ENCODE measurements at places on chromosomes 3 and 15.

- DNase-seq: no peak
These were observed 84.3 kb downstream of the ADAMTS7 start for GRCh38 chr15:78726870-78727551.

DNA sequence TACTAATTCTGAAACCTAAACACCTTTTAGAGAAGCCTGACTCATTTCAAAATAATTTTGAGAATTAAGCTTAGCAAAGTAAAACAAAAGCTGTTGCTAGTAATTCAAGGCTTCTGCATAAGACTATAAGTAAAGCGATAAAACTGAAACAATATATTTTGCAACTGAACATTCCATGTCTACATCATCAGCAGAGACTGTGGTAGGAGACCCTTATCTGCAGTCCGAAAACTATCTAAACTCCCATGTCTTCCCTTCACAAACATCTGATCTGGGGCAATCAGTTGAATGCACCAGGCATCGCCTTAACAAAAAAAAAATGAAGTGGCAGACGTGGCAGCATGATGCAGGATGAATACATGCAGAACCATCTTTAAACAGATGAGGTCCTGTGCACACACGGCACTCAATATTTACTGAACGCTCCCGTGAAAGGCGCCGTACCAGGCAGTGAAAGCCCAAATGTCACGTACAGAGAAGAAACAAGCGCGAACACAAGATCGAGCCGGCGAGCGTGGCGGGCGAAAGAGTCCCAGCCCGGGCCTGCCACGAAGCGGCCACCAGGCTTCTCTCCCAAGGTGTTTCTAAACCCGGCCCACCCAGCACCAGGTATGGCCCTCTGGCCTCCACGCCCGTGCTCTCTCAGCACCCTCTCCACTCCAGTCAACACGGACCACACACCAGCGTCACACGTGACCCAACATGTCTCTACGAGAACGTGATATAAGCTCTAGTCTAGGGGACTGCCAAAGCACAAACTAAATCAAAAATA lies 63.0 kb downstream of the CHSY1 start:
- no peak for DNase-seq

DNA sequence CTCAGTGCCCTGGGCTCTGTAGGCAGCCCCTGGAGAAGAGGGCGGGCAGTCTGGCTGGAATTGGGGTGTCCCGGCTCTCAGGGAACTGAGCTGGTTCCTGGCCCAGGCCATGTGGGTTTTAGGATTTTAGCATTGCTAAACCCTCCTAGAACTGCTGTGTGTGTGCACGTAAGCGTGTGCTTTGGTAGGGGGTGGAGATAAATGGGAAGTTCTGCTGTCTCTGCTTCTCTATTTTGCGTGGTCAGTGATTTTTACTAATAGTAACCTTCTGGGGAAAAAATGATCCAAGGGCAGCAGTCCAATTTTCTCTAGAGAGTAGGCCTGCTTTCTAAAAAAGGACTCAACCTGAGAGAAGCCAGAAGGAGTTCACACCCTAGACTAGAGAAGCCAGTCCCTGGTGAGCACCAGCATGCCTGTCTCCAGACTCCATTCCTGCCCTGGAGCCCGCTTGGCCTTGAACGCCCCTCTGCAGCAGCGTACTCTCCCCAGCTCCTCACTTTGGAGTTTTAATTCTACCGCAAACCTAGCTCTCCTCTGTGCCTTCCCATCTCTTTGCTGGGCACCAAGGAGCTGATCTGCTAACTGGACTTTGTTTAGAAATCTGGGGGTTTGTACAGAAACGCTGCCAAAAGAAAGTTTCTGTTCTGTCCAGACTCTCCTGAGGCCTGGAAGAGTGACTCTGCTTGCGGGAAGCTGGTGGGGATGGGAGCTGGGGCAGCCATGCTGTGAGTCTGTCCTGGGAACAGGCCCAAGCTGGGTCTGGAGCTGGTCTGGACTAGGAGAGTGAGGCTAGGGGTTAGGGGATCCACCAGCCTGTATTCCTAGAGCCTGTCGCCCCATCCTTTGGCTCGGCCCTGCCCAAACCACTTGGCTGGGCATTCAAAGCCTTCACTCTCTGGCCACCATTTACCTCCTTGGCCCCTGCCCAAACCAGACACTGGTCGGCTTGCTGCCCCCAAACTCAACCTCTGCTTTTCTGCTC lies 19.7 kb downstream of the CORO2B start:
- DNase-seq: no peak

GRCh38 chr3:72033666-72034428 lies 248.9 kb upstream of the PROK2 start:
- DNase-seq: no peak

- no peak for DNase-seq
These were observed 90.1 kb downstream of the NEK10 start for GRCh38 chr3:27279123-27279522.

DNA sequence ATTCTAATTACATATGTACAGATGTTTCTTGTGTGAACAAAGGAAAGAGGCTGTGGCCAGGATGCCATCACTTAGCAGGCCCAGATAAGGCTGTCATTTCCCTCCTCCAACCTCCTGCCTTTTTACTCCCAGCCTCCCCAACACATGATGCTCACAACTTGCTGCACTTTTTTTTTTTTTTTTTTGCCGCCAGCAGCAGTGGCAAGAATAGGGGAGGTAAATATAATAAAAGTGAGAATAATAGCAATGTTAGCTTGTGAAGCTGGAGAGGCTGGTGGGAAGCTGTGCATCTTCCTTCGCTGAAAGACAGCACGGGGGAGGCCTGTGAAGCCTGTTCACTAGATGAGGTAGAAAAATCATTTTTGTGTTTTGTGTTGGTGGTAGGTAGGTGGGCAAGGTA lies 42.5 kb upstream of the MYO5C start:
- no peak for DNase-seq

GRCh38 chr3:39121621-39122020 lies 14.1 kb downstream of the TTC21A start:
- DNase-seq: no peak

- no peak for DNase-seq
These were observed 27.7 kb upstream of the MYH15 start for GRCh38 chr3:108538083-108538482.

DNA sequence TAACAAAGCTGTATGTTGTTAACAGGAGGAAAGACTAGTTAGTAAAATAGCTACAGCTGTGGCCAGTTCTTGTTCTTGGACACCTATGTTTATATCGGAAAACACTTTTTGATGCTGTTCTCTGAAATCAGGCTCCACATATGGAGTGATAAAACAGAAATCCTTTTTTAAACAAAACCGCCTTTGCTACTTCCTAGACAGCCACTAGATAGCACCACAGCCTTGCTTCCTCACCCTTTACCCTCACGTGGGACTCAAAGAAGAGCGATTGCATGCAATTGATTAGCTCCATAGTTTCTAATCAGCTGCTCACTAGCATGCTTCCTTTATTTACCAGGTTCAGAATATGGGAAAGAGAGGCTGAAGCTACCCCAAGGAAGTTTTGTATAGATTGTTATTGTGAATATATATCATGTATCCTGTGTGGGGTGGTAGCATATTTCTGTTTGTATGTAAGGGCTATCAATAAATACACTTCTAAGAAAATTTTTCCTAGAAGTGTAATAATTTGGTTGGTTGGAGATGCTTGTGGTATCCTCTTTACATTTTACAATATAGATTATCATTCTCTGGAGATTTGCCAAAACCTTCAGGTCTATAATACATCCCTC lies 4.3 kb upstream of the MTFMT start:
- DNase-seq: no peak

DNA sequence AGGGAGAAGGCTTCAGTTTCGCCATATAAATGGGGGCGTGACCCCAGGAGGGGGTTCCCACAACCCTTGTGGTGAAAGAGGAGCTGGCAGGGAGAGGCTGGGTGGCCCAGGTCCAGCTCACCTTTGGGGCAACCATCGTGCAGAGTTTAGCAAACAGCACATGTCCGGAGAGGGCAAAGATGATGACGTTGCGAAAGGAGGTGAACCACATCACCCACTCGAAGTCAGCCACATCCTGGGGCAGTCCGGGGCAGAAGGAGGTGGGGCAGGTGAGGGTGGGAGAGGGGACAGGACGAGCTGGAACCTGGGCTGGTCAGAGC lies 3.7 kb downstream of the HHATL start:
- no peak for DNase-seq

DNA sequence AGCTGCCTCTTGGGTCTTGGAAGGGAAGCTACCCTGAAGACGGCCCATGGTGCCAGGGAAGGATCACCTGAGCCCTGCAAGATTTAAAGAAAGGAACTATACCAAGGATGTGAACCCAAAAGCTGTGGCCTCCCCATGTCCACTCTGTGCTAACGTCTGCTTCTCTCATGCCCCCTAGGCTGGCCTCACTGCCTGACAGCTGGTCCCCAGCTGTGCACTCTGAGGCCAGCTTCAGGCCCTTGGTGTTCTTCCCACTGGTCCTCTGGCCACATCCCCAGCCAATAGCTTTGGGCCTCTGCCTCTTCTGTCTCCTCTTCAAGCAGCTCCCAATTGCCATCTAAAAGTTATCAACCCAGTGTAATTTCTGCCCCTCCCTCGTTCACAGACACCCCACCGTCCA lies 5.2 kb upstream of the LRRK1 start:
- no peak for DNase-seq

DNA sequence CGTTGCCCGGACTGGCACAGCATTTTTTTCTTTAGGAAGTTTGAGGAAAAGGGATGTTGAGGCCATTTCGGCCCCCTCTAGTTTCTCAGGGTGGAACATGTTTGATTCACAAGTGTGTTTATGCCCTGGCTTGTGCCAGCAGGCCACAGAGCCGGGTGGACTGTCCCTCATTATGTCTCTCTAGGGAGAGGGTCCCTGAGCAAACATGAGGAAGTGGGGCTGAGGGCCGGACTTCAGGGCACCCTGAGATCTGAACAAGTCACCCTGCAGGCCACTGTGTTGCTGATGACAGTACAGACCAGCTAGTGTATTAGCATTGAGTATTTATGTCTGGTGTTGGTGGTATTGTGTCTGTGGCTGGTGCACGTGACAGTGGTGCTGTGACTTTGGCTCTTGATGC lies 34.9 kb downstream of the RNU5B-1 start:
- DNase-seq: no peak

GRCh38 chr3:176375519-176375918 lies 821.8 kb downstream of the TBL1XR1 start:
- no peak for DNase-seq

- DNase-seq: no peak
These were observed 8.0 kb upstream of the THRB start for GRCh38 chr3:24502690-24503089.

- no peak for DNase-seq
These were observed 8.4 kb downstream of the TTC21A start for GRCh38 chr3:39115870-39116269.

DNA sequence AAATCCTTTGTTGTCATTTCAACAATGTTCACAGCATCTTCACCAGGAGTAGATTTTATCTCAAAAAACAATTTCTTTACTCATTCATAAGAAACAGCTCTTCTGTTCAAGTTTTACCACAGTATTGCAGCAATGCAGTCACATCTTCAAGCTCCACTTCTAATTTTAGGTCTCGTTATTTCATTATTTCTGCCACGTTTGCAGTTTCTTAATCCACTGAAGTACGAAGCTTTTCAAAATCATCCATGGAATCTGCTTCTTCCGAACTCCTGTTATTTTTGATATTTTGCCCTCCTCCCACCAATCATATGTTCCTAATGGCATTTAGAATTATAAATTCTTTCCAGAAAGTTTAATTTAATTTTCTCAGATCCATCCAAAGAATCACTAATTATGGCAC lies 12.6 kb upstream of the OR5K1 start:
- no peak for DNase-seq

DNA sequence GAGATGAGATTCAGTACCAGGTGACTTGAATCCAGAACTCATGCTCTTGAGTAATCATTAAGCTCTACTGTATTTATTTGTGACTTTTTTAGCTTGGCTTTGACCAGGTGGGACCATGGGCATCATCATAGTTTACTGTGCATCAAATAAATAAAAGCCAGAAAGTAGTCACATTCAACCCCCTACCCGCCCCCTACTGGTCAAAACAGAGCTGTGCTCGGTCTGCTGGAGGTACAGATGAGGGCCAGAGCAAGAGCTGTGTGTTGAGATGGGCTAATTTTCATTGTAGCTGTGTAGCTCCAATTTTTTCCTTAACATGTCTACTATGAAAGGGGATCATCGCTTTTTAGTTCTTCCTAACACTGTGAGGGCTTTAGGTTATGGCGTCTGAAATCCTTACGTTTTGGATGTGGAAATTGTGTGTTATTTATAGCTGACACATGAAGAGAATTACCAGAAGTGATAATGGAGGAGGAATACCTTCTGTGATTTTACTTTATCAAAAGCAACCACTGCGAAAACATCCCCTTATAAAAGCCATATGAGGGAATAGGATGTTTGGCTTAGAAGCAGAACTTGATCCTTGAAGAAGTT lies 375.1 kb downstream of the PTPRG start:
- DNase-seq: no peak

DNA sequence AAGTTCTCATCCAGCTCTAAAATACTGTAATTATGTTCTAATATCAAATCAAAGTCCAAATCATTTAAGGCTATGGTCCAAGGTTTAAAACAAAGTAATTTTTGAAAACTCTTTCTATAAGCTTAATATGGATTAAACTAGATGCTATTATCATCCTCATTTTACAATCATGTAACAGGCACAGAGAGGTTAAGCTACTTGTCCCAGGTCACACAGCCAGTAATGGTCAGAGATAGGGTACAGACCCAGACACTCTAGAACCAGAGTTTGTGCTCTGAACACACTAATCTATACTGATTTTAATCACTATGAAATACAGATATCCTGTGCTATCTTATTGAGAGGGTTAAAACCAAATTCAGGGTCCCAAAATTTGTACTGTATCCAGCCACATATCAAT lies 44.8 kb downstream of the DENND4A start:
- DNase-seq: no peak

GRCh38 chr15:90419738-90420406 lies 31.8 kb downstream of the IQGAP1 start:
- no peak for DNase-seq

DNA sequence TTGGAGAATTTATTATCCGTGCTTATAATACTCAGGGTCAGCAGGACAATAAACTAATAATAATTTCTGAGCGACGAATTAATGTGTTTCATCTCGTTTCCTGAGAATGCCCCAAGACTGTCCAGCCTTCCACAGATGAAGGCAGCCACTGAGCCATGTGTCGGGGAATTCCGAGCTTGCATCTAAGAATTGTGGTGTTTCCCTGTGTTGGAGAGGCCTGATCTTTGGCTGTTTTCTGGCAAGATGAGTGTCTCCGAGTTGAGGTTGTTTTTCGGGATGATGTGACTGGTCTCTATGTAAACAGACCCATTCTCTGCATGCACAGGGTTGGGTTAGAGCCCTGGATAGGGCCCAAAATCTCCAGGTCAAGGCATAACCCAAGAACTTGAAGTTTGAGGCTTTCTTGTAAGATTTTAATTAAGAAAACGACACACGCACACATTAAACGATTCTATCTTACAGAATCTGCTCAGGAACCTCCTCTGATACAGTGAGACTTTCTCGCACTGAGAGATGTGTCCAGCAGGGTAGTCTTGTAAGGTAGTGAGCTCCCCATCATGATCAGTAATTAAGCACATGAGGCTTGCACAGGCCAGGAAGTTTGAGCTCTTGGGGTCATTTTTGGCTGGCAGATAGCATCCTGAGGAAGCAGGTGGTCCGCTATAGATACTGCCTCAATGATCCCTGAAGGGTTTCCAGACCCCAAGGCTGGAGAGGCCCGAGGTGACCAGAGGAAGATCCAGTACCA lies 14.4 kb downstream of the FGD5 start:
- no peak for DNase-seq

GRCh38 chr15:67086637-67086914 lies 21.2 kb downstream of the SMAD3 start:
- DNase-seq: no peak

Measured in stimulated activated CD4-positive, alpha-beta T cell treated with anti-CD3 and anti-CD28 coated beads, Interleukin-1b, Interleukin-23, amount 100 ng/mL, for 1 hour (primary cell).